ENCODE measurements at places on chromosomes 5 and 9. TPM values are rescaled to one million over a fixed set of nuclear protein-coding genes. Genes with fewer than 3 reads are reported as not detected.

GRCh38 chr5:96537386-96537785, 104.3 kb upstream of the PCSK1 start:
- DNase-seq, result no peak

- DNase-seq, result no peak
These were observed 110.7 kb downstream of the CFAP95 start for GRCh38 chr9:69931340-69931739.

GRCh38 chr5:149071756-149072155, 8.9 kb upstream of the SH3TC2 start:
- DNase-seq, result no peak

Gene NME5
- polyA plus RNA-seq, result 5.6 TPM

DNA sequence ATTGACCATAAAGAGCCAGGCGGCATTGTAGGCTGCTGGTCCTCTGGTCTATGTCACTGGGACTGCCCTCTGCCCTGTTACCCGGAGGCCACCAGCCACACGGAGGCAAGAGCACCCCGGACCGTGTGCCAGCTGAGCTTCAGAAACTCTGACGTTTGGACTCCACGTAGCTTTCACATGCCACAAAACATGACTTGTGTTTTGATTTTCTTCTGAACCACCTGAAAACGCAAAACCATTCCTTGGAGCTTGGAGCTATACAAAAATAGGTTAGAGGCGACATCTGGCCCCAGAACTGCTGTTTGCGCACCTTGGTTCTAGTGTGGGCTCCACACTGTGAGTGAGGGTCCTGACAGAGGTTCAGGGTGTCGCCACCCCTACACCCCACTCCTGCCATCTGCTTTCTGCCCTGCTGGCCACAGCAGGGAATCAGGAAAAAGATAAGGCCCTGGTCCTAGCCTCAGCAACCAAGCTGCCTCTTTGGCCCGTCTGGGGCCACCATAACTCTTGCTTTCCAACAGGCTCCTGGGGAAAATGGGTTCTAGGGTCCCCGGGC, 151.3 kb upstream of the IRX2 start:
- DNase-seq, result no peak

- DNase-seq, result no peak
These were observed 31.4 kb upstream of the STING1 start for GRCh38 chr5:139513852-139514485.

Gene AFF4
- 6.7 TPM for polyA plus RNA-seq

- no peak for DNase-seq
These were observed 4.8 kb upstream of the TMEM171 start for GRCh38 chr5:73115399-73116051.

- no peak for DNase-seq
These were observed 6.8 kb upstream of the WDR41 start for GRCh38 chr5:77498952-77499351.

GRCh38 chr5:132265336-132266030, 8.0 kb downstream of the PDLIM4 start:
- DNase-seq, result no peak

Gene FREM1
- 8.4 TPM for polyA plus RNA-seq

Gene RORB
- 0.38 TPM for polyA plus RNA-seq

- no peak for DNase-seq
These were observed 163.4 kb downstream of the FGF18 start for GRCh38 chr5:171582849-171583248.
